ENCODE measurements at places on chromosomes 1 and 21.

DNA sequence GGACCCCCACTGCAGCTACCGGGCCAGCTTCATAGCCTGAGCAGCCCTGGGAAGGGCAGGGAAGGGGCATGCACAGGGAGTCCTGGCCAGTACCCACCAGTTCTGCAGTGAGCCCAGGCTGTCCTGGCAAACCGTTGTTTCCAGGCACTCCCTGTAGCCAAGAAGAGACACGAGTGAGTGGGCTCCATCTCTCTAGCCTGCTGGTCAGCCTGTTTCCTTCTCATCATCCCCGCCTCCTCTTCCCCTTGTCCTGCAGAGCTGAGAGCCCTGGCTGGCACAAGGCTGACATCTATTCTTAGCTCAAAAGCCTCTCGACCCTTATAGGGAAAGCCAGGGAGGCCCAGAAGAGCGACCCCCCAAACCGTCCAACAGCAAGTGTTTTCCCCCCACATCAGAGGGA lies 28.7 kb downstream of the COL16A1 start:
- DNase-seq: no peak

DNA sequence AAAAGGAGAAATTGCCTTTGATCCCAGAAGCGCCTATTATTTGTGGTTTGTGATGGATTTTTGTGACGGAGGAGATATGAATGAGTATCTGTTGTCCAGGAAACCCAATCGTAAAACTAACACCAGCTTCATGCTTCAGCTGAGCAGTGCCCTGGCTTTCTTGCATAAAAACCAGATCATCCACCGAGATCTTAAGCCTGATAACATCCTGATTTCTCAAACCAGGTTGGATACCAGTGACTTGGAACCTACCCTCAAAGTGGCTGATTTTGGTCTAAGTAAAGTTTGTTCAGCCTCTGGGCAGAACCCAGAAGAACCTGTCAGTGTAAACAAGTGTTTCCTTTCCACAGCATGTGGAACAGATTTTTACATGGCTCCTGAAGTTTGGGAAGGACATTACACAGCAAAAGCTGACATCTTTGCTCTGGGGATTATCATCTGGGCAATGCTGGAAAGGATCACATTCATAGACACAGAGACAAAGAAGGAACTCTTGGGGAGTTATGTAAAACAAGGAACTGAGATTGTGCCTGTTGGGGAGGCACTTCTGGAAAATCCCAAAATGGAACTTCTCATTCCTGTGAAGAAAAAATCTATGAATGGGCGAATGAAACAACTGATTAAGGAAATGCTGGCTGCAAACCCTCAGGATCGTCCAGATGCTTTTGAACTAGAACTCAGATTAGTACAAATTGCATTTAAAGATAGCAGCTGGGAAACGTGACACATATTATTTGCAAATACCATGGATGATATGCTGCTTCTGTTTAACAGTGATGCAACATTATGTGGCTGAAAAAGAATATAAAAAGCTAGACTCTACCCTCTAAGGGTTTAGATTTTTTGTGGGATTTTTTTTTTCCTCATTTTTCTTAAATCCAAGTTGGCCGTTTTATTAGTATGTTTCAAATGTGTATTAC lies 10.5 kb downstream of the PDIK1L start:
- no peak for DNase-seq

DNA sequence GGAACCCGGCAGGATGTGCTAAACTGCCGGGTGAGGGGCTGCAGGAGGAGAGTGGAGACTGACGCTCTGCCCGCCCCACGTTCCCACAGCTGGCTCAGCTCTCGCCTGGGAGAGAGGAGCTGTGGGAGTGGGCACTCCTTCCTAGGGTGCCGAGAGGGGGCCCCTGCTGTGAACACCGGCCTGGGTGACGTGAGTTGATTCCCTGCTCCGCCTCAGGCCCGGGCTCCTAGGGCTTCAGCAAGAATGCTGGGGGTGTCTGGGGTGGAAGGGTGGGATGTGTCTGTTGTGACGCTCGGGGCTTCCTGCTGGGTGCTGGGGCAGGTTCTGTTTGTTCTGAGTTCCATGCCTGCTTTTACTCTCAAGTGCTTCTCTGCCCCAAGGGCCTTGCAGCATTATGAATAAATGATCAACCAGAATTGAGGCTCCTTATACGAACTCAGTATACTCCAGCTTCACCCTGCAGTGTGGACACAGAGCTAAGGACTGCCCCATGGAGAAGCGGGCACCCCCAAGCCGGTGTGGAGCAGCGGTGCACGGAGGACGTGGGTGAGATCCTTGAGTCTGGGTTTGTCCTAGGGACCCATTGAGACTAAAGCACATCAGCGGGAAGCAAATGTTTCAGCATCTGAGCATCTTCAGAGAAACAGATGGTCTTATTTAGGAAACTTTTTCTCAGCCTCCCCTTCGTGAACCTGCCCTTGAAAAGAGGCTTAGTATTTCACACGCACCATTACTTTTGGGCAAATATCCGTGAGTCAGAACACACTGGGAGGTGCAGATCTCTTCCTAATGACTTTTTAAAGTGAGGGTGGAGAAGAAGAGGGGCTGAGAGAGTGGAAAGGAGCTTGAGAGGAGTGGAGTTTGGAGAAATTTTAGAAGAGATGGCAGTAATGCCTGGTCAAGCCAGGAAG lies 41.7 kb downstream of the SYT6 start:
- DNase-seq: no peak

- DNase-seq: no peak
Observed at GRCh38 chr1:213782941-213783672, 204.7 kb upstream of the PROX1 start.

DNA sequence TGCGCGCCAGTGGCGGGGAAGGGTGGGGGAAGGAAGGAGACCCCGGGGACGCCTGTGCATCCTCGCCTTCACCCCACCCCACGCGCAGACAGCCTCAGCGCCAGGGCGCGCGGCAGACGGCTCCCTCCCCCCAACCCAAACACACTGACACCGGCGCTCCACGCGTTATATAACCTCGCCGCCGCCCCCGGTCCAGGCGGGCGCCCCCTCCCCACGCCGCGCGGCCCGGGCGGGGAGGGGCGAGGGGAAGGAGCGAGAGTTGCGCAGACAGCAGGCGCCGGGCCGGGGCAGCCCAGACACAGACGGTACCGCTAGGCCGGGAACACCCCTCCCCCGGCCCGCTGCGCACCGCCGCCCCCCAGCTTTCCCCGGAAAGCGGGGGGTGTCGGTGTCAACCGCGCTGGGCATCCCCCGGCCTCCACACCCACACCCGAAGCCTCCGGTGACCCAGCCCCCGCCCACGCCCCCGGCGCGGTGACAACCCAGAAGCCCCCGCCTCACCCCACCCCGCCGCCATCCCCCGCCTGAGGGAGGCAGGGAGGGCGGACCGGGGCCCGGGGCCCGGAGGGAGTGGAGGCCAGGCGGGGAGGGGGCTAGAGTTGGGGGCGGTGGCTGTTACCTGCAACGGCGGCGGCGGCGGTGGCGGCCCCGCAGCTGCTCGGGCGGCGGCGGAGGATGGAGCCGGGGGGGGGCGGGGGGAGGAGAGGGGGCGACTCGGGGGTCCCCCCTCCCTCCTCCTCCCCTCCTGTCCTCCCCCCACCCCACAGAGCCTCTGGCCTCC lies 432 bp downstream of the AKT3 start:
- peak; percentile 44 for DNase-seq

DNA sequence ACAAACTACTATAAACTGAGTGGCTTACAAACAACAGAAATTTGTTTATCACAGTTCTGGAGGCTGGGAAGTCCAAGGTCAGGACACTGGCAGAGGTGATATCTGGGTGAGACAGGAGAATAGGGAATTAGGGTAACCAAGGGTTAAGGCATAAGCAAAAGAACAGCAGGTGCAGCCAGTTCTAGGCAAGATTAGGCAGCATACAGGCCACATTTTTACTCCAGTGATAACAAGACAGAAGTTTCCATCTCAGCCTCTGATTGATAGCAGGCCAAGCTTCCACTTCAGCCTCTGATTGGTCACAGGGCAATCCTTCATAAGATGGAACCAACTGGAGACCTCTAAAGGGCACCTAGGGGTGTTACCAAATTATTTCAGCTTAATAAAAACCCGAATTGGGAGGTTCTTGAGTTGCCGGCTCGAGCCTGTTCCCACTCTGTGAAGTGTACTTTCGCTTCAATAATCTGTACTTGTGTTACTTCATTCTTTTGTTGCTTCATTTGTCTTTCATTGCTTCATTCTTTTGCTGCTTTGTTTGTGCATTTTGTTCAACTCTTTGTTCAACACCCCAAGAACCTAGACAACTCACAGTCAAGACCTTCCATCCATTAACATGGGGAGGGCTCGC lies 185.6 kb downstream of the TOMM20 start:
- DNase-seq: no peak

GRCh38 chr1:24096739-24097103 lies 15.2 kb downstream of the MYOM3 start:
- DNase-seq: no peak

DNA sequence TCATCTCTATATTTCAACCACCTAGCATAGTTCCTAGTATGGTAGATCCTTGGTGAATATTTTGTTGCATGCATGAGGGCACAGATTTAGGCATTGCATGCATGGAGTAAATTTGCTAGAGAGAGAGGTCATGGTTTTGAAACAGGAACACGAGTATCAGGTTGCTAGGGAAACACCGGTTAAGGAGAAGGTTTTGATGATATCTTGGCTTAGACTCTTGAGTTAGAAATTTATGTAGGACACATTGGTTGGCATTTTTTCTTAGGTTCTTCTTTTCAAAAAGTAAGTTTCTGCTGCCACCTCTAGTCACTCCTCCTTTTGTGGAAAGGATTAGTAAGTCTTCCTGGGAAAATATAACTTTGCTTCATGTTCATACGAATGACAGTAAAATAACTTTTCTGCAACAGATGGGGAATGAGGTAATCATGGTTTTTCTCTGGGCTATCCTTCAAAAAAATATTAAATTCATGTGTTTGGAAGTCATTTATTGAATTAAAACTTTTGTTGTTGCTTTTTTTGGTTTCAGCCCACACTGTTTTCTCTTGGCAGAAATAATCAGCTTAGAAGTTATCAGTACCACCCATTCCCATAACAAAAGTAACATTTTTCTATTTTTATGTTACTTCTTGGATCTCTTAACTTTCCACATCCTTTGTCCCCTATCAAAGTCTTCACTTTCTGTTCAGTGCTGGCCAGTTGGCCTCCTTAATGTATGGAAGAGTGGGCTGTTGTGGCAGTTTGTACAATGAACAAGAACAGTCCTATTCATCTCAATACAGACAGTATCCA lies 97.3 kb downstream of the PLA2G4A start:
- no peak for DNase-seq

DNA sequence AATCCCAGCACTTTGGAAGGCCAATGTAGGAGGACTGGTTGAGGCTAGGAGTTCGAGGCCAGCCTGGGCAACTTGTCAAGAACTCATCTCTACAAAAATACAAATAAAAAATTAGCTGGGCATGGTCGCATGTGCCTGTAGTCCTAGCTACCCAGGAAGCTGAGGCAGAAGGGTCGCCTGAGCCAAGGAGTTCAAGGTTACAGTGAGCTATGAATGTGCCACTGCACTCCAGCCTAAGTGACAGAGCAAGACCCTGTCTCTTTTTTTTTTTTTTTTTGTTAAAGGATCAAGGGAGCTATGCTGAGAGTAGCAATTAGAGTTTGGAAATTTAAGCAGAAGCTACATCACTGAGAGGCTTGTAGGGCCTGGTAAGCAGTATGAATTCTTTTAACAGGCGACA lies 70.9 kb downstream of the EIF4G3 start:
- no peak for DNase-seq

DNA sequence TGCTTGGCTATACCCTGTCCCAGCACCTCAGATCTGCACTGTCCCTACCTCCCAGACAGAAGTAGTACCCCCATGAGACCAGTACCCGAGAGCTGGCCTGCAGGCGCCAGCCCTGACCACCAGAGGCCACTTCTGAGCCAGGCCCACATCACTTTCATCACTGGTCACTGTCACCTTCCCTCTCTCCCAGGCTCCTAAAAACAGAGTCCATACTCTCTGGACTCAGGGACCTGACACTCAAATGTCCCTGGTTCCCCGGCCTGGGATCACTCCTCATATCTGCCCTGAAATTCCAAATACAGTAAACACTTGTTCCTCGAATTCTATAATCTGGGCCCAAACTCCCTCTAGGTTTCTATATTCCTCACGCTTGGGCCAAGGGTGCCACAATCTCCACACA lies 18.7 kb downstream of the TMEM53 start:
- DNase-seq: no peak

GRCh38 chr1:246728311-246728710 lies 4.1 kb downstream of the SCCPDH start:
- no peak for DNase-seq

DNA sequence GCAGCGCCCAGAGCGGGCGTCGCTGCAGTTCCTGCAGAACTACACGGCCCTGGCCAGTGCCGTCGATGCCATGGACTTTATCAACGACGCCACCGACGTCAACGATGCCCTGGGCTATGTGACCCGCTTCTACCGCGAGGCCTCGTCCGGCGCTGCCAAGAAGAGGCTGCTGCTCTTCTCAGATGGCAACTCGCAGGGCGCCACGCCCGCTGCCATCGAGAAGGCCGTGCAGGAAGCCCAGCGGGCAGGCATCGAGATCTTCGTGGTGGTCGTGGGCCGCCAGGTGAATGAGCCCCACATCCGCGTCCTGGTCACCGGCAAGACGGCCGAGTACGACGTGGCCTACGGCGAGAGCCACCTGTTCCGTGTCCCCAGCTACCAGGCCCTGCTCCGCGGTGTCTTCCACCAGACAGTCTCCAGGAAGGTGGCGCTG lies 22.0 kb downstream of the COL6A1 start:
- no peak for DNase-seq

DNA sequence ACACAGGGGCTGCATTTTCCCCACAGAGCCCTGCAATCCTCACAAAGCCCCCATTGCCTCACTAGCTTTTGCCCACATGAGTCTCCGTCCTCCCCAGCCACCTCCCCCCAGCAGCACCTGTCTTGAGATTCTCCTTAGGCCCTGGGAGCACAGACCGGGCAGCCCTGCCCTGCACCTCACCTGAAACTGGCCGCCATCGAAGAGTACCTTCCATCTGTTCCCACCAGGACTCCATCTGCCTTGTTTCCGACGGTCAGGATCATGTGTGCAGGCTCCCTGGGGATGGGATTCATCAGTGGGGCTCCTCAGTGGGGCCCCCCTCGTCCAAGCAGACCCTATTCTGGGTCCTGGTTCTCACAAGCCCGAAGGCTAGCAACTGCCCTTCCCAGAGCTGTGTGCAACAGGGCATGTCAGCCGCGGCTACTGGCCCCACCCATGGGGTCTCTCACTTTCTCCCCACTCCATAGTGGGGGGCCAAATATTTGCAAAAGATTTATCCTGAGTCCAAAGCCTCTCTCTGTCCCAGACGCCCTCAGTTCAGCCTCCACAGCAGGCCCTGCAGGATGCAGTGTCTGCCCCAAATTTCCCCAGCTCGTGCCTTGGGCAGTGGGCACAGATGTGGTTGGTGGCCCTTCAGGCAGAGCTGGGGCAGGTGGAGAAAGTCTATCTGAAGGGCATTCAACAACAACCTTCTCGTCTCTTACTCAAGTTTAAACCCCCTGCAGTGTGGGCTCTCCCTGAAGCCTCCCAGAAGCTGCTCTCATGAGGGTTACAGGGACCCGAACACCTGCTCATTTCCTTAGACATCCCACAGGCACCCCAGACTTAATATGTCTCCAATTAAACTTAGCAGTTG lies 4.8 kb downstream of the PDZK1IP1 start:
- DNase-seq: no peak

DNA sequence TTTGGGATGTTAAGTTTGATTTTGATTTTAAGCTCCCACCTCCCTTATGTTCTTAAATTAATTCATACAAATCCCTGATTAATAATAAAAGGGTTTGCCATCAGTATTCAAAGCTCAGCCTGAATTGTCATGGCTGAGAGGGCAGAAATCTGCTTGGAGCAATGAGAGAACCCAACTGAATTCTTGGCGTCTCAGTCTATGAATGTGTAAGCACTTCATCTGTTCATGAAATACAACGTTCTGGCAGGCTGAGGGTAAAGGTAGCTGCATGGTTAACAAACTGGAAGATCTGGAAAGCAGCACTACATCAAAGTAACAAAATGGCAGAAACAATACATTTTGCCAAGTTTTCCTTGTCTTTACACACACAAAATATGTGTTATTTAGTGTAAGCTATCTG lies 95.3 kb downstream of the ACBD6 start:
- DNase-seq: no peak
